ENCODE measurements at places on chromosomes 4 and X.

GRCh38 chr4:56409511-56410090 is 22.3 kb upstream of the AASDH start:
- no peak for DNase-seq

DNA sequence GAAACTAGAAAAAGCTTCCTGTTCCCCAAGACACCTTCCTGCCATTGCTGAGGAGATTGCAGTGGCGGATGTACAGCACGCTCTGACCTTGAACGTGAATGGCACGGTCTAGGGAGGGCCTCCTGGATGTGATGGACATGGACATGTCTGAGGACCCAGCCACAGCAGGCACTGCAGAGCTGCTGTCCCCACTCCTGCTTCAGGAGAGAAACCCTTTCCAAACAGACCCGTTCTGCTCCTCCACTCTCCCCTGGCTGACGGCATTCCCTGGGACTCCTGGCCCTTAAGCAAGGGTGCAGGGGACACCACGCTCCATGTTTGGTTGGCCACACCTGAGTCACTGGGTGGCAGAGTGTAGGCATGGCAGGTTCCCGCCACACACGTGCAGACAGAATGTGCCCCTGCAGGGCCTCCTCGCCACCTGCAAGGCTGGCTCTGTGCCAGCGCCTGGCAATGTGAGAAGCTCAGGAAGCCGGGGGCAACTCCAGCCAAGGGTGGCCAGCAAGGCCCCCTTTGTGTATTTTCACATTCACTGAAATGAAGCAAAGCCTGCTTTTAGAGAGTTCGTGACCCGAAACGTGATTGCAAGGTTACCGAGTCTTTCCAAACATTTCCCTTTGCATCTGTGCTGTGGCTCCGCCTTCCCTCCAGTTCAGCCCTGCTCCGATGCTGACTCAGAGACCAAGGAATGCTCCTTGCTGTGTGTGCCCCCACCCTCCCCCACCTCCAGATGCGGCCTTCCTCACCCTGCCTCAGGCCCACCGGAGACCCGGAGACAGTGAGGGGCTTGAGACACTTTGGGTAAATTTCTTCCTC is 46.1 kb downstream of the HTRA3 start:
- DNase-seq, result no peak

DNA sequence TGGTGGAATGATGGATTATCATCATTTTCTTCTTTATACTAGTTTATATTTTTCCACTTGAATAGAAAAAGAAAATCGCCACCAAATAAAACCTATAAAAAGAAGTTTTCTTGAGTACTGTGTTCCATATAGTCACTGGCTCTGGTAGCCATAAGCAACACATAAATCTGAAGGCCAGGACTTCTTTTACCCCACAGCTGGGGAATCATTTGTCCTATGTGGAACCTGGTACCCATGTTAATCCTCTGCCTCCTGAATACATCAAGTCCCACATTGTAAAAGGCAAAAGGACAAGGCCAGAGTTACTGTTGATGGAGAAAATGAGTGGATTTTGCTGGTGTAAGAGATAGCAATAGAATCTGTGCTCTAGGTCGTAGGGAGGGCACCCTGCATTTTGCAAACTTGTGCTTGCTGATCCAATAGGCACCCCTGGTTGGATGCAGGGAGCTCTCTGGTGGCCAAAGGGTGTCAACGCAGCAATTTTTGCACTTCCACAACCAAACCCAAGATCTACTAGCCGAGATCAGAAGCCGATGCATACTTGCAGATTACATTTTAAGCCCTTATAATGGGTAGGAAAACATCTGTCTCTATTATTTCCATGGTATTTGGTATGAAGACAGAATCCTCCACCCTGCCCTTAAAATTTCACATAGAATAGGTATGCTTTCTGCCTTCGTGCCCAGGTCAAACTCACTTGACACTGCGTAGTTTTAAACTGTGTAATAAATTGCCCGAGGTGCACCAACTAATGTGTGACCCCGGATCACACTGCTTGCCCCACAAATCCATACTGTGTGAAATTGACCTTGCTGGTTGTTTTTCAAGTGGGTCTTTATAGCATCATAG is 146.2 kb upstream of the SCML1 start:
- DNase-seq, result peak; percentile 64

GRCh38 chr4:147957446-147957845 is 225.6 kb downstream of the ARHGAP10 start:
- DNase-seq, result no peak

DNA sequence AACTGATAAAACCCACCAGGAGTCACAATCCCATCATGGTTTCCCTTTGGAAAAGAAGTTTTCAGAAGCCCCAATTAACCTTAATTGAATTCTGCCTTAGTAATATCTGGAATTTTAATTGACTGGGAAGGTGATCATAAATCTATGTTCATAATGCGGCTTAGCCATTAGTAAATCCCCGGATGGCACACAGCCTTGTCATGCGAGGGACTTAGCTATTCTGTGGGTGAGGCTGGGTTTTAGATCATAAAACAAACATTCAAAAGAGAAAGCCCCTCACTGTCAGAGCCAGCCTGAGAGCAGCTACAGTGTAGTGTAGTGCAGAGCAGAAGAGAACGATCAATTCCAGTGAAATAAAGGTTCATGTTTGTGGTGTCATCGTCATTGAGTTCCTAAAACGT is 124.0 kb upstream of the NOCT start:
- DNase-seq, result no peak

DNA sequence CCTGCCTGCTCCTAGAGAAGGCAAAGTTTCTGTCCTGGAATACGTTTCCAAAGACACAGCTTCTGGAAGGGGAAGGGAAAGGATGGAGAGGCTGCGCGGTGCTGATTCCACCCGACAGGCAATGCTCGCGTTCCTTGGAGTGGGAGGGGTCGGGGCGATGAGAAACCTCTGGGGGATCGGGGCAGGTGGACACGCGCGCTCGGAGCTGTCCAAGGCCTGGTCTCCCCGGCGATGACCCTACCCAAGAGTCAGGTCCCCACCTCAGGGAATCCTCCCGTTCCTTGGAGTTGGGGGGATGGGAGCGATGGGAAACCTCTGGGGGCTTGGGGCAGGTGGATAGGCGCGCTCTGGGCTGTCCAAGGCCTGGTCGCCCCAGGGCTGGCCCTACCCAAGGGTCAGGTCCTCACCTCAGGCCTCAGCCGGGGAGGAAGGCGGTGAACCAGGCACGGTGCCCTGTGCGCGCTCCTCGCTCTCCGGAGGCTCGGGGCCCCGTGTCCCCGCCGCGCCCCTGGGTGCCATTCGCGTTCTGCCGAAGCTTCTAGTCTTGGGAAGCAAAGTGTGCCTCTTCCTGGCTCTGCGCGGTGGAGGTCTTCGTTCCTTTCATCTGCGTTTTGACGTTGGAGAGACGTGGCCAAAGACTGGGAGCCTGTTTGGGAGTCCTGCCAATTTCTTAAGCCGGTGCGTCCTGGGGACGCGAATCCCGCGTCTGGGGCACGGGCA is 10.6 kb upstream of the SHOX start:
- DNase-seq, result no peak

DNA sequence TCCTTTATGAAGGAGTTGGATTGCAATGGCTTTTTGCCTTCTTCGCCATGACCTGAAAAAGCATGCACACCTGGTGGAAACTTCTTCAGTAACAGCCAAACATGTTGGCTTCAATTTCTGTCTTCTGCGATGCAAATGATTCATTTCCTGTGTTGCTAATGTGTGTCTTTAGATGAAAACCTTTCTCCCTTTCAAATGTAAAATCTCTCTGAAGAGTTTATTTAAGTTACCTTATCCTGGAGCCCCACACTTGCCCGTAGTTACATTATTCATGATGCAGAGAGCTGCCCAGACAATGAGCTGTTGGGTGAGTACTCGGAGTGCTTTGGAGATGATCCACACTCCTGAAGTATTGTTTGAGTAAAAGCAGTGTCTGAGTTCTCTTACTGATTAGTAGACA is 1100.9 kb downstream of the RPA4 start:
- no peak for DNase-seq

- DNase-seq, result no peak
Measured at GRCh38 chrX:44234541-44234940, 108.9 kb downstream of the EFHC2 start.

DNA sequence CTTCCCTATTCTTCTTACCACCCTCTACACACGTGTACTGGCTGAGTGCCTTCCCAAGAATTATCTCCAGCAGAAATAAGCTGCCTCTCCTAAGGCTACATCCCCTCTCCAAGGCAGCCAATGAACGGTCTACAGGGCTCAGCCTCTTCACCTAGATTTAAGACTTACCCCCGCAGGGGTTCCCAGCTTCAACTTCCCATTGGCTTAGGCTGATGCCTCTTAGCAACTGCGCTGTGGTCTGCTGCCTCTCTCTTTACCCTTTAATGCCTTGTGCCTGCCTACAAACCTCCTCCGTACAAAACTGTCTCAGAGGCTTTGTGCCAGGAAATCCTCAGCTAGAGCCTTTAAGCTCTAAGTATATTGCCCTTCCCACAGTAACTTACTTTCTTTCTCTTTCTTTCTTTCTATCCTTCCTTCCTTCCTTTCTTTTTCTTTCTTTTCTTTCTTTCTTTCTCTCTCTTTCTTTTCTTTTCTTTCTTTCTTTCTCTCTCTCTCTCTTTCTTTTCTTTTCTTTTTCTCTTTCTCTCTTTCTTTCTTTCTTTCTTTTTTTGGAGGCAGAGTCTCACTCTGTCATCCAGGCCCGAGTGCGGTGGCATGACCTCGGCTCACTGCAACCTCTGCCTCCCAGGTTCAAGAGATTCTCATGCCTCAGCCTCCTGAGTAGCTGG is 15.1 kb upstream of the PIGA start:
- peak; percentile 19 for DNase-seq

DNA sequence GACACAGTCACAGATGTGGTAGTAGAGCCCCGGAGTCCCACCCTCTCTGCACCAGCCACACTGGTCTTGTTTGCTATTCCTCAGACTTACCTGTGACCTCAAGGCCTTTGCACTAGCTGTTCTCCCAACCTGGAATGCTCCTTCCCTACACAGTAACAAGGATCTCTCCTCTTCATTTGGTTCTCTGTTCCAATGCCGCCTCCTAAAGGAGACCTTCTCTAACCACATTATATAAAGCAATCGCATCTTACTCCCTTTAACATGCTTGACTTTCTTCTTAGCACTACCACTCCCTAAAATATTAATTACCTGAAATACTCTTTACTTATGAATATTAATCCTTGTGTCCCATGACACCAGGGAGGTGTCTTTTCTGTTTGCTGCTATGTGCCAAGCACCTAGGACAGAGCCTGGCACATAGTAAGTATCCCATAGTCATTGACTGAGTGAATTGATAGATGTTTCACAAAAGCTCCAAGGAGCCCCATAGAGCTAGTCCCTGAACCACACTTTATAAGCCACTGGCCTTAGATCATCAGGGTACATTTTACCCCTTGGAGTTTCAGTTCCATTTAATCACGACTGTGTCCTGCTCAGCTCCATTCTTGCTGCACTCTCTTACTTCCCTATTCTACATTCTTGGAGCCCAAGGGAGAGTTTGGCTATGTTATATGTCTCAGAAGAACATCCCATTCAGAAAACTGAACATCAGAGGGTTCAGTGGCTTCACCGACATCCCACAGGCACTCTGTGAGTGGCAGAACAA is 312.7 kb downstream of the RAB28 start:
- no peak for DNase-seq

DNA sequence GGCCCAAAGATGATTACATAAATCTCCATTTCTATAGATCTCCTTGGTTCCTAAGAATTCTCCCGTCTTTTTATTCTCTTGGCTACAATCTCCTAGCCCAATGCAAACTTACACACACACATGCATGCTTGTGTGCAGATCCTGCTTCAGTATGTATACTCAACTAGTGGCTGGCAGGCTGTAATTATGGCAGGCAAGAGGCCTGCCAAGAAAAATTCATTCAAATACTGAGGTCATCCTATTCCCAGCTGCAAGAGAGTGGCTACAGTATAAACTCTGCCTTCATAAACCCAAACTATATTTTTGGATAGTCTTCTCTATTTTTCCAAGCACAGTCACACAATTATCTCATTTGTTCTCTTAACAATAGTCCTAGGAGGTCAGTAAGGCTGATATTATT is 95.2 kb downstream of the SHROOM4 start:
- no peak for DNase-seq

GRCh38 chr4:67393699-67394281 is 151.5 kb downstream of the CENPC start:
- peak; percentile 73 for DNase-seq

- no peak for DNase-seq
Measured at GRCh38 chrX:14590216-14590615, 60.9 kb downstream of the GLRA2 start.

GRCh38 chr4:159308566-159309340 is 205.9 kb downstream of the RAPGEF2 start:
- DNase-seq, result no peak

- DNase-seq, result no peak
Measured at GRCh38 chr4:7529368-7530080, 94.8 kb upstream of the PSAPL1 start.

GRCh38 chr4:160546201-160546600 is 1443.3 kb downstream of the RAPGEF2 start:
- no peak for DNase-seq

- no peak for DNase-seq
Measured at GRCh38 chr4:146833530-146833929, 112.1 kb downstream of the TTC29 start.

DNA sequence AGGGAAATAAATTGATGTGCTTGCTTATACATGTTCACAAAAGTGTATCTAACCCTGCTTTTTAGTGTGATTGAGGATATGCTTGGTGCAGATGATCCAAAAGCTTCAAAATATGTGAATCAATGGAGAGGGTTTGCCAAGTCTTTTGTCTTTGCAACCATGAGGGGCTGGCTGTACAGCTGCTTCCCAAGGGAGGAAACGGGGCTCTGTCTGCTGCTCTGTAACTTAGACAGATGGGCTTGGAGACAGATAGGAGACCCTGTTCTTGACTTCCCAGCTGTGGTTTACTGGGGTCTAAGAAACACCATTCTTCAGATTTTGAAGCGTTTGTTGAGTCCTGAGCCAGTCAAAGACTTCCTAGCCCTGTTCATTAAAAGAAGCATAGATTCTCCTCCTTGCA is 152.3 kb downstream of the DCLK2 start:
- no peak for DNase-seq

DNA sequence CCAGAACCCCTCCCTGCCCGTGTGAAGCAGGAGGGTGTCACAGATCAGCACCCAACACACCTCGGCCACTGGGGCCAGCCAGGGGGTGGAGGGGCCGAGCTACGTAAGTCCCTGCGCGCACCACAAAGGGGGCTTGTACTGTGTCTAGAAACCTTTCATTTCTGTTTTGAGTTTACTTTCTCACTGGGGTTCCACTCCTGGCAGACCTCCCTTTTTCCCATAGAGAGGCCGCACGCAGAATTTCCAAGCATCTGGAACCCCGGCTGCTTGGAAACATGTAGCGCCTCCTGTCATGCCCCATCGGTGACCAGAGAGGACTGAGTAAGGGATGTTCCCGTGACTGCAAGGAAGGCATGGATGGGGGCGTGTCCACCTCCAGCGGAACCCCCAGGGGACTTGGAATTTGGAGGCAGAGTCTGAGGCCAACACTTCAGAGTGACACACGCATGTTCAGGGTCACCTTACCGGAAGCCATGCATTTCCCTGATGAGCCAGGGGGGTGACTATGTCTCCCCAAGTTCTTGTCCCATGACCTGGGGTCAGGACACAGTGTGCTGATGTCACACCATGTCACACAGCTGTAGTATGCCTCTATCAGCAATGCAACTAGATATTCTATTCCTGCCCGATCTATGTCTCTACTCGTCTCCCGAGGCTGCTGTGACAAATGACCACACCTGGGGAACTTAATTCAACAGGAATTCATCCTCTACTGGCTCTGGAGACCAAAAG is 105.3 kb downstream of the DHRSX start:
- no peak for DNase-seq

- DNase-seq, result no peak
Measured at GRCh38 chr4:89521826-89522225, 214.2 kb upstream of the GPRIN3 start.
